T-cell (primary cell): ENCODE measurements at places on chromosomes 1 and 21.

DNA sequence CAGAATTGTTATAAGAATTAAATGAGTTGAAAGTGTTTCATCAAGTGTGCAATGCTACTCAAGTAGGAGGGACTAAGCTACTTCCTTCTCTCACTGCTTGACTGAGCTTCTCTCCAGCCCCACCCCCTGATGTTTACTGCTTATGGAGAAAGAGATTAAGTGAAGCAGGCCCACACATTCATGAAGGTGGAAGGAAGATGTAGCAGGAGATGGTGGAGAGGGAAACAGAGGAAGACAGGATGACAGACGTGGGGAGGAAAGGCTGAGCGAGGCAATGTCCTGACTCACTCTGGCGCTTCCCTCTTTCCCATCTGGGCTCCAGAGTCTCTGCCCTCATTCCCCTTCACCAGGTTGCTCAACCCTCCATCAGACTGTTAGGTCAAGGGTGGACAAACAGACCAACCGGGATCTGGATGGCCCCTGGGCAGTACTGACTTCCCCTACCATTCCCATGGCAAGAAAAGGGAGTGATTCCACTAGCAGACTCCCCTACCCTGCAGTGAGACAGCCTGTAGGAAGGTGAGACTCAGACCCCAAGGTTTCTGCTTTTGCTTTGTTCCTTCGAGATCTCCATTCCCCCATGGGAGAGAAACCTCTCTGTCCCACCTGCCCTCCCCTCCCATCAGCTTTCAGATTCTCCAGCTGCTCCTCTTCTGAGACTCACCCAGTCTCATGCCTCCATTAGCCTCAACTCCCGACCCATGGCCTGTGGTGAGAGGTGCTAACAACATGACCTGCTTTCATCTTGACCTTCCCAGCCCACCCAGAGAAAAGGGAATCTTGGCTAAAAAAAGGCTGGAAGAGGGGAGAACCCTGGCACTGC, 3.1 kb upstream of the ARHGEF2 start:
- peak; percentile 56 for DNase-seq

GRCh38 chr1:186670297-186671135, 9.7 kb downstream of the PTGS2 start:
- DNase-seq: no peak

DNA sequence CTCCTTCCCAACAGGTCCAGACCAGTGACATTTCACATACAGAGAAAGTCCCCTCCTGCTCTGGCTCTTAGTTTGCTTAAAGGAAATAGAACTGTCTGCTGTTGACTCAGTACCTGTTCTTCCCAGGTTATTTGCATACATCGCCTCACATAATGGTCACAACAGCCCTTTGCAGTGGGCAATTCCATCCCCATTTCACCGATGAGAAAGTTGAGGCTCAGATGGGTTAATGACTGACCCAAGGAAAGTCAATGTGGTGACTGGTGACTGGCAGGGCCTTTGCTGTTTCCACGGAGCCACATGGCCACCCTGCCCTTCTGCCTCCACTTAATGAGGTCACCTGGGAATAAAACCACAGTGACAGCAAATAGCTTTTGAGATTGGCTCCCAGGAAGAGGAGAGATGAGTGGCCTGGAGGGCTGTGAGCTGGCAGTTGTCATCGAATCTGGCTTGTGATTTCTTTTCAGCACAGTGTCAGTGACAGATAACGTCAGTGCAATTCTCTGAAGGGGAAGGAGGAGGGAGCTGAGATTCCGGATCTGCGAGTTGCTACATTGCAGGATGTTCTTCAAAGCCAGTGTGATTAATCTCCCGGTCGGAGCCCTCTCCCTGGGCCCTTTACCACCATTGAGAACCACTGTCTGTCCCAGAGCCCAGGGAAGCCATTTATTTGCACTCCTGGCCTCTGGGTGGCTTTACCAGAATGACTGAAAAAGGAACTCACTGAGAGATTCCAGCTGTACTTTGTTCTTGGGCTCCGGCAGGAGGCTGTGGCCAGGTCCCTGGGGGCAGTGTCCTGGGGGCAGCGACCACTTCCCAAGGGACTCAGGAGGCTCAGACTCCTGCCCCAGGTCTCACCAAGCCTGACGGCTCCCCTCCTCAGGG, 117.2 kb downstream of the CNIH3 start:
- no peak for DNase-seq

GRCh38 chr21:26115305-26115704, 55.3 kb downstream of the APP start:
- no peak for DNase-seq

DNA sequence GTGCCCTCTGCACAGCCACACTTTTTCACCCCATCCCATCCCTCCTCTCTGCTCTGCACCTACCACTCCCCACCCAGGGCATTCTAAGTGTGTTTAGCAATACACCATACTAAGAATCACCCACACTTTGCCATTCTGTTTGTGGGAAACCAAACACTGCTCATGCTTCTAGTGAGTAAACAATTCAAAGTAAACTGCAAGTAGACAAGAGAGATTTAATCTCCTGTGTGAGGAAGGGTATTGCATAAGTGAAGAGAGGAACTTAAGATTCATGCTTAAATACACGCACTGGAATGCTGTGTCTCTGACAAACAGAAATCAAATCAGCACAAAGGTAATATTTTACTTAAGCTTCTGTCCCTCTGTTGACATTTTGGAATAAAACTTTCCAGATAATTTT, 4.8 kb upstream of the EDARADD start:
- no peak for DNase-seq

GRCh38 chr1:179709841-179710329, 33.2 kb upstream of the FAM163A start:
- DNase-seq: peak; percentile 42

DNA sequence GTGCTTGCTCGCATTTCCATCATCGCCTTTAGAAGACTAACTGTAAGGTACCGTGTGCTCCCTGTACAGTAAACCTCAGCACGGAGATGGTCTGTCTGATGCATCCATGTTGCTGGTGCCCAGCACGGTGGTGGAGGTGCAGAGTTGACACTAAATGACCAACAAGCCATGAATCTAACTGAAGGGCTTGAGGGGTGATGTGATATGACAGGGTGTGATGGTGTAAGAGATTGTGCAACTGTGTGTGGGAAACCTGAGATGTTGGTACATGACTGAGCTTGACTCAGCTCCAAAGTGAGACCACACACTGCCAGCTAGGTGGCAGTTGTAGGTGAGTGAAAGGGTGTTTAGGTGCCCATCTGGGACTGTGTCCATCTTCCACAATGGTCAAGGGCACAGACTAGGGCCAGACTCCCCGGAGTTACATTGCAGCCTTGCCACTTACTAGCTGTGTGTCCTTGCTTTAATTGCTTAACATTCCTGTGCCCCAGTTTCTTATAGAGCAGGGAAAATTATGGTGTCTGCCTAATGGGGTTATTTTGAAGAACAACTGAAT, 21.4 kb downstream of the SLC2A1 start:
- no peak for DNase-seq

DNA sequence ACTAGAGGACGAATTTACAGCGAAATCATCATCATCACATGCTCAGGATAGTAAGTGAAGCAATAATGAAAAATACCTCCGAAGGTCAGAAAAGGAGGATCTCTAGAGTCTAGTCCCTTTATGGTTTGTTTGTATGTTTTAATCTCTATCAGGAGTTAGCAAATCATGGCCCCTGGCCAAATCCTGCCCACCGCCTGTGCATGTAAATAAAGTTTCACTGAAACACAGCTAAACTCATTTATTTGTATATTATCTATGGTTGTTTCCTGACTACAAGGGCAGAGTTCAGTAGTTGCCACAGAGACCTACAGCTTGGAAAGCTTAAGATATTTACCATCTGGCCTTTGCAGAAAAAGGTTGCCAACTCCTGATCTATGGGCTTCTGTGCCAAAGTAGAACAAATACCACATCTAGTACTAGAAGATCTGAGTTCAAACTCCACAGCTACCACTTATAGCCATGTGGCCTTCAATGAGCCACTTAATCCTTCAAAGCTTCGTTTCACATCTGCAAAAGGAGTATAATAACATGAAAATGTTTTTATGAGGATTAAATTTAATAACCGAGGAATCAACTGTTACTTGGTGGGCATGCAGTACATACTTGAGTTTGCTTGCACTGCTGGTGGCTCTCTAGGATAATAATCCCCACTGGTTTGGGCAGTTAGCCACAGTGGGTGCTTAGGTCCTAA, 94.0 kb upstream of the KIF26B start:
- DNase-seq: no peak

DNA sequence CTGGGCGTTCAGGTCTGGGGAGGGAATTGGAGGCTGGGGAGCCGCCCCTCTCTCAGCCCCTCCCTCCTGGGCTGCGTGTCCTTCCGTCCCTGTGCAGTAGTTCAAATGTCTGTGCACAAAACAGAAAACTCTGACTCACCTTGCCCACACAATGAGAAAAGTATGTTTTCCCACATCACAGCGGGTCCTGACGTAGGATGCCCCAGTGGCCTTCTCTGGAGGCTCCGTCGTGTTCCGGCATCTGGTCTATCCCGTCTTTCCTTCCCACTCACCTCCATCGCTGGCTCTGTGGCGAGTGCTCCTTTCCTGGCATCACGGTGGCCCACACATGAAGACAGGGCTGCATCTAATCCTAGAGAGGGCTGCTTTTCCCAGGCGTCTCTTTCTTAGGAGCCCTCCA, 224.0 kb downstream of the KAZN start:
- no peak for DNase-seq

- DNase-seq: no peak
Observed at GRCh38 chr1:114756009-114756892, 1.5 kb downstream of the CSDE1 start.

GRCh38 chr21:43619856-43620255, 39.4 kb downstream of the HSF2BP start:
- DNase-seq: no peak

DNA sequence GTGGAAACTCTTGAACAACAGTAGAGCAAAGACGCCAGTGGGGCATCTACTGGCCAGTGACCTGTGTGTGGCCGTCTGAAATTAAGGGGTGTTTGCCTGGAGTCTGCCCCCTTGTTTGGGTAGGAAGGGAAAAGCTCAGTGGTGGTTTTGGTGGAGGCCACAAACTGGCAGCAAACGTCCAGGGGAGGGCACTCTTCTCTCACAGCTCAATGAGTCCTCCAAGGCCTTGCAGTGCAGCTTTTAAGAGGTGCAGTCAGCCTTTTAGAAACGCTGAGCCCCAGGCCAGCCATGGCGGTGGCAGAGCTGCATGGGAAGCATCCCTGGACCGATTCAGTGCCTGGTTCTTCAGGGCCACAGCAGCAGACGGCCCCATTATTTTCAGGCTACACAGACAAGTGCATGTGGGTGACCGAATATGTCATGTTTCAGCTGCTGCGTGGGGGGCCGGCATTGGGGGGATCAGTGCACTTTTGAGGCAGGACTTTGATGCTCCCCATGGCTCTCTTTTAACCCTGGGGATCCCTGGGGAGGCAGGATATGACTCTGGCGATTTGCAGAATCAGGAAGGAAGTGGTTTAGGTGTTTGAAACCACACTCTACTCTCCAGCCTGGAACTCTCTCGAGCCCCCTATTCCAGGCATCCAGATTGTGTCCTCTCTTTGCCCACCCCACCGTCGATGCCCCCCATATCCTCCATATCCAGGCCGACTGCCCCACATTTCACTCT, 414.0 kb downstream of the PRDM2 start:
- no peak for DNase-seq

GRCh38 chr1:218305472-218306064, 20.5 kb downstream of the RRP15 start:
- DNase-seq: no peak

GRCh38 chr1:155893389-155894142, 17.6 kb downstream of the RIT1 start:
- DNase-seq: no peak

DNA sequence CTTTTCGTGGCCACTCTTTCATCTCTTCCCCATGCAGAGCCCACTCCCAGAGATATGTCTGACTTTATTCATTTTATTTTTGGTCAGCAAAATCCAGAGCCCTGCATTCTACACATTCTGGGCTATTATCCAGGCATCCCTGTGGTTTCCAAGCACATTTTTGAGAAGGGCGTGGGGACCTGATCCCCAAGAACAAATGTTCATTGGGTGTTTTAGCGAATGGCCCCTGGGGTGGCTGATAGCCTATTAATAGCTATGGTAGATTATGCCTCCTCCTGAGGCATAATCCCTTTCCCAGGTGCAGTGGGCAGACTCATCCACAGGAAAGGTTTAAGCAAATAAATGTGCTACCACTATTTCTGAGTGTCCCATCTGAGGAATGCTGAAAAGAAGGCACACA, 511.8 kb upstream of the USP24 start:
- no peak for DNase-seq

DNA sequence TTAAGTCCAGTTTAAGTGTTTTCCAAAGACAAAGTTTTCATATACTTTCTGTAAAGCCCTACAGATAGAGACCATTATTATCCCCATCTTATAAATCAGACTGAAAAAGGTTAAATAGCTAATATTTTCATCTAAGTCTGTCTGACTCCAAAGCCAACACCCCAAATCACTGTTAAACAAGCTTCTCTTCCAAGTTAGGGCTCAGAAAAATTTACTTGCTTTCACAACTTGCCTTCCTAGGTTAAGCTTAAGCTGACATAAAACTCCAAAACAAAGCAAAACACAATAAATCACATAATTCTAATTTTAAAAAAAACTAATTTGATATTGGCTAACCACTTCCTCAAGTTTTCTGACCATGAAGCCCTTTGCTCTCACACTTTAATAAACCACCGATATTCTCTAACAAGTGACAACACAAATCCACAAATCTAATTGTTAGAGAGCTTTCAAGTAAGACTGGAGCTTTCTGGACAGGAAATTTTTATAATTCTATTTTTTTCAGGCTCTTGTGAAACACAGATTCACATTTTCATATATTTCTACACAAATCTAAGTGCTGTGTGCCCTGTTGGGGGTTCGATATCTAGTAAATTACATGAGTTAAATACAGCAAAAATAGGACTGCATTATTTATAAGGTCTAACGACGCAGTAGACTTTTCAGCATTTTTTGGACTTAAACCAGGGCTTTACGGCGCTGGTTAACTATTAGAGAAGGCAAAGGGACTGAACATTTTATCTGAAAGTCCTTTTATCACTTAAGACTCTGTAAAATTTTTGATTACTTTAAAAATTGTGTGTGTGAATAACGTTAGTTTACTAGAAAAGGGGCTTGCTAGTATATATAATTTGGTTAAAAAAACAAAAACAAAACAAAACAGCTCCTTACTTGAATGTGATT, 2.1 kb downstream of the GNG12 start:
- DNase-seq: no peak
